ENCODE measurements at places on chromosomes 2 and 18. TPM values are rescaled to one million over a fixed set of nuclear protein-coding genes. Genes with fewer than 3 reads are reported as not detected.

The C1QL2 gene
- polyA plus RNA-seq = not detected

The VWC2L gene
- polyA plus RNA-seq = not detected

The PLEKHA3 gene
- polyA plus RNA-seq = 10.0 TPM

The CNRIP1 gene
- 81.9 TPM for polyA plus RNA-seq

DNA sequence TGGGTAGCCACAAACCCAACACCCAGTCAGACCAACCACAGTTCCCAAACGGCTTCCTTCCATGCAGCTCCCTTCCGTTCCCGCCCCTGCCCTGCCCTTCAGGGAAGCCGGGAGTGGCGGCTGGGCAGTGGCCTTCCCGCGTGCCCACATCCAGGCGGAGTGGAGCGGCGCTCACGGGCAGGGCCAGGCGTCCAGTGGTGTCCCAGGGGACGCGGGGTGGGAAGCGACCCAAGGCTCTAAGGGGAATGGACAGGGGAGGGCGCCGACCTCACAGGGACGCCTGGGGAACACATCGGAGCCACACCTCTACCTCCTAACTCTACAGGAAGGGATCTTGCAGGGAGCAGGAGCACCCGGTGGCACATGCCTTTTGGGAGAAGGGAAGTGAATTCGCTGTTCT, 225.9 kb upstream of the MGAT5 start:
- DNase-seq = no peak

GRCh38 chr2:151374436-151374835, 17.0 kb downstream of the TNFAIP6 start:
- peak; percentile 80 for DNase-seq

DNA sequence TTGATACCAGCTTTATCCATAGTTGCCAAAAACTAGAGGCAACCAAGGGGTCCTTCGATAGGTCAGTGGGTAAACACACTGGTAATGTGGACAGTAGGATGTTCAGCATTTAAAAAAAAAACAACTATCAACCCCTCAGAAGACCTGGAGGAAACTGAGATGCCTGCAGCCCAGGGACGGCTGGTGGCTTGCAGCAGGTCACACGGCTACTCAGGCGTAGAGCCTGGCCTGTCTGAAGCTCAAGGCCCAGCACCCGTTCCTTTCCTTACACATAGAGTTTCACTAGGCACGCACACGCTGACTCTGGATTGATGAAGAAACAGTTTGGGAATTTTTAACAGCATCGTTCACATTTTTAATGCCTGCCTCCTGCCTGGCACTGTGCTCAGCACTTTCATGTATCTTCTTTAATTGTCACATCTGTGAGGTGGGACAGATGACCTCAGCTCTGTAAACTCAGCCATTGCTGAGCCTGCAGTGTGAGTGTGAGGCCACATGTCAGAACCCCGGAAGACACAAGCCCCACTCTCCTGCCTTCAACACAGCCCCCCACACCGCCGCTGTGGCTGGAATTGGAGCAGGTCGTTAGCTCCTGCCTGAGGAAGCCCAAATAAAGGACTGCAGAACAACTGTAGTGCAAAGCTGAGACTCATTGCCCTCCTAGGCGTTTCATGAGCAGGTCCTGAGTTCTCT, 40.7 kb downstream of the TRAPPC12 start:
- DNase-seq = no peak

GRCh38 chr18:11751341-11752115, 62.5 kb downstream of the GNAL start:
- no peak for DNase-seq

DNA sequence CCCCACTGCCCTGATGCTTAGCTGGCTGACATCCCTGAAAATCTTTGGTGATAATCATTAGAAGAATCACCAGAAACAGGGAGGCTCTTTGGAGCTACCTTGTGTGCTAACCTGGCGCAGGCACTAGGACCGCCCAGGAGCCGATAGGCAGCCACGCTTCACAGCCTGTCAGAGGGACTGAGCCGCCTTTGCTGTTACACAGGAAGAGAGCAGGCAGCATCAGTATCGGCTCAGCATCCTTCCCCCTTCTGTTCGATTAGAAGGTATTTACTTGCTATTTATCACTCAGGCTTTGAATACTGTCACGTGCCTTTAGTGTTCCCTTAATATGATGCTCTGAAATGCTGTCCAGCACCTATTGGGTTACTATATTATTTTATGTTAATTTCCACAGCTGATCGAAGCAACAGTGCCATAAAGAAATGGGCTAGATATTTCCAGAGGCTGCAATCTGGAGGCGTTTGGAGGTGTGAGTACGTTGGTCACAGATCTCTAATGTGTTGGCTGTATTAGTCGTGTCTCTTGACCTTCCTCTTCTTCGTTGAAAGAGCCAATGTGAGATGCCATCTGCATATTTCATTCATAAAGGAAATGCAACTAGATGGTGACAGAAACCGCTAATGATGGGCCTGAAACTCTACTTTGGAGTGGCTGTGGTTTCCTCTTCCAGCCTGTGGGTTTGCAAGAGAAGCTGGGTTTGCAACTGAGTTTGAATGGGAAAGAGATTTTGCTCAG, 110.4 kb upstream of the RAB27B start:
- no peak for DNase-seq

GRCh38 chr2:23510471-23510870, 125.5 kb downstream of the KLHL29 start:
- no peak for DNase-seq

DNA sequence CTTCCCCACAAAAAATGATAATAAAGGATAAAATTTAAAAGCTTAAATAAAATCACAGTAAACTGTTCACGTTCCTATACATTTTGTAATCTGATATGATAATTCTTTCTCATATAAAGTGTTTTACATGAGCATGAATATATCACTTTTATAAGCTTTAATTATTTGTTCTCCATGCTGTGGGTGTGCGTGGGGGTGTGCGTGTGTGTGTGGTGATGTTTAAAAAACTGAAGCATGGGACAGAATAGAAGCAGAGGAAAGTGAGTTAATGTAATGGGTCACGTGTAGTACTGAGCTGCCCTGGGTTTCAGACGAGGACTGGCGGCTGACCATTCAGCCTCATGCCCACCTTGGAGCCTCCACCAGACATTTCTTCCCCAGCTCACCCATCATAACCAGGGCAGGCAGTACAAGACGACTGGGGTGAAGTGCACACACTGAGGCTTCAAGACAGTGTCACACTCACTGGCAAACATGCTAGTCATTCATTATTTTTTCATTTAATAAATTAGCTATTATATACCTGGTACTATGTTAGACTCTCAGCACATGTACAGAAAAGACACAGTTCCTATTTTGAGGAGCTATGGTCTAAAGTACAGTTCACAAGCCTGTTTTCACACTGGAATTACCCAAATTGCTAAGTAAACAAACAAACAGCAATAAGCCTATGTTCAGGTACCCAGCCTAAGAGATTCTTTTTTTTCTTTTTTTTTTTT, 97.2 kb upstream of the LPIN2 start:
- no peak for DNase-seq

GRCh38 chr18:28514699-28515098, 337.8 kb upstream of the CDH2 start:
- no peak for DNase-seq

DNA sequence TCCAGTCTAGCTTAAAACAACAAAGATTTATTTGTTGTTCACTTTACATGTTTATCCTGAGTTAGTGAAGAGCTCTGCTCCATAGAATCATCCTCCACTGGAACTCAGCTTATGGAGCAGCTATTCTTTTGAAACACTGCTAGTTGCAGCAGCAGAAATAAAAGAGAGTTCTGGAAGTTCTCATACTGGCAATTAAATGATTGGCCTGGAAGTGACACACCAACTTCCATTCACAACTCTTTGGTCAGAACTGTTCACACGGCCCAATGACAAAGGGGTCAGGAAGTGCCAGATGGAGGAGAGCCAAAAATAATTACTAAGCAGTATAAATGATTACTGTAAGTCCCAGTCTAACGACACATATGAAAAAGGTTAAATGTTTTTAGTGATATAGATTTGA, 39.1 kb downstream of the FBXO11 start:
- DNase-seq = peak; percentile 39

GRCh38 chr18:45119876-45120275, 439.2 kb downstream of the SETBP1 start:
- DNase-seq = no peak

GRCh38 chr2:120404274-120404673, 58.3 kb downstream of the INHBB start:
- no peak for DNase-seq

GRCh38 chr2:237242091-237242536, 156.4 kb downstream of the COPS8 start:
- DNase-seq = no peak

GRCh38 chr2:220510668-220511067, 883.2 kb downstream of the SLC4A3 start:
- no peak for DNase-seq
